Body of pancreas (tissue), 4 donors: ENCODE measurements at places on chromosomes 11 and 22.

DNA sequence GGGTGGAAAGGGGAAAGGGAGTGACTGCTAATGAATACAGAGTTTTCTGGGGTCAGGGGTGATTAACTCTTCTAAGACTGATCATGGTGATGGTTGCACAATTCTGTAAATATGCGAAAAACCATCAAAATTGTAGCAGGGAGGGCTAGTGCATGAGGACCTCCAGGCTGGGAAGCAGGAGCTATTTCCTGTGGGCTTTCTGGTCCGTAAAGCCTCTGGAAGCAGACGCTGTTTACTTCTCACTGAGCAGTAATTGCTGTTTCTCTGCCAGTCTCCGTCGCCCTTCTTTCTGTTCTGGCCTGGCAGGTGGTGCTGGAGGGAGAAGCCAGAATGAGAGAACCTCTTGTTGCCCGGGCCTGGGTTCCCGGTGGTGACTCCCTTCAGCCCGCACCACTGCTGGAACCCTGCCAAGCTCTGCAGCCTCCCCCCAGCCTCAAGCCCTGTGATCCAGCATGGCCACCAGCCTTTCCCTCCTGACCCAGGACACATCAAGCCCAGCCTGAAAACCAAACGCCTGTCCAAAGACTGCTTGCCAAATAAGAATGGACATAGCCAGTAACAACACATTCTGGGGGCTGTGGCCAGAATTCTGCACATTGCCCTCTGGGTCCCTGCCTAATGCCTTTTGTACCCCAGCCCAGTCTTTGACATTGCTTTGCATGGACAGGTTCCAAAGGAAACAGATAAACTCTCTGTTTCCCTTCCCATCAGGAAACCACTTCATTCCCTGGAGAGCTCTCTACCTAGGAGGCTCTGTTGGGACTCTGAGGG is 201.0 kb upstream of the NAV2 start:
- DNase-seq: peak; percentile 27

- DNase-seq: no peak
Observed at GRCh38 chr11:65730461-65730860, 9.9 kb upstream of the RNASEH2C start.

DNA sequence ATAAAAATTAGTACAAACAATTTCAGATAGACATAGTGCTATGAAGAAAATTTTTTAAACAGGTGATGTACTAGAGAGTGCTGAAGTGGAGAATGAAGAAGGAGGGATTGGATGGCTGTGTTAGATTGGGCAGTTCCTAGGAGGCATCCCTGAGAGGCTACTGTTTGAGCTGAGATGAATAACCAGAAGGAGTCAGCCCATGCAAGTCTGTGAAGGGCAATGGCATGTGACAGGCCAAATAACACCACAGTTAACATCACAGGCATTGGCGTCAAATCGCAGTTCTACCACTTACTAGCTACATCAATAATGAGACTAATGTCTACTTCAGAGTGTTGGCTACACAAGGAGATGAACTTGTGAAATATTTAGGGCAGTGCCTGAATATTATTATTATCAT is 35.4 kb downstream of the HORMAD2 start:
- no peak for DNase-seq

- no peak for DNase-seq
Observed at GRCh38 chr22:21047035-21047661, 1.4 kb downstream of the LRRC74B start.

- DNase-seq: no peak
Observed at GRCh38 chr22:32932176-32932575, 126.0 kb downstream of the SYN3 start.

GRCh38 chr11:58659910-58660570 is 37.6 kb downstream of the CNTF start:
- no peak for DNase-seq

DNA sequence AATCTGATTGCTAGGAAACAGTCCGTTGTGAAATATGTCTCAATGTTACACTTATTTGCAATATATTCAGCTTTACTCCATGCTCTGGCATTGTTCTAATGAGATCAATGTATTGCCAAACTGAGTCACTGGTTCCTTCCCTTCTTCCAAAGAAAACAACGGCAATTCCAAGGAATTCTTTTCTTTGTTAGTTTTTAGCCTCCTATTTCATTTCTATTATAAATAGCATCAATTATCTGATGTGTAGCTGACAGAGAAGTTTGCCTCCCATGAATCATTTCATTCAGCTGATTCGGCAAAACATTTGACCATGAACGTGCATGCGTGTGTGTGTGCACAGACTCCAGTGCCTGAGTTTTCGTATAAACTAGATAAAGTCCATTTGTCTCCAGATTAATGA is 346.8 kb downstream of the ETS1 start:
- DNase-seq: no peak

- DNase-seq: no peak
Observed at GRCh38 chr11:129316781-129317180, 58.9 kb upstream of the BARX2 start.

- DNase-seq: peak; percentile 97
Observed at GRCh38 chr11:113773416-113774173, at the start of gene ZW10. TSS of gene ZW10 (minus strand) at chr11:113773692. CDS start at chr11:113773666, 26 bp downstream.
